ENCODE measurements at places on chromosomes 16 and 17. TPM values are rescaled to one million over a fixed set of nuclear protein-coding genes. Genes with fewer than 3 reads are reported as not detected.

DNA sequence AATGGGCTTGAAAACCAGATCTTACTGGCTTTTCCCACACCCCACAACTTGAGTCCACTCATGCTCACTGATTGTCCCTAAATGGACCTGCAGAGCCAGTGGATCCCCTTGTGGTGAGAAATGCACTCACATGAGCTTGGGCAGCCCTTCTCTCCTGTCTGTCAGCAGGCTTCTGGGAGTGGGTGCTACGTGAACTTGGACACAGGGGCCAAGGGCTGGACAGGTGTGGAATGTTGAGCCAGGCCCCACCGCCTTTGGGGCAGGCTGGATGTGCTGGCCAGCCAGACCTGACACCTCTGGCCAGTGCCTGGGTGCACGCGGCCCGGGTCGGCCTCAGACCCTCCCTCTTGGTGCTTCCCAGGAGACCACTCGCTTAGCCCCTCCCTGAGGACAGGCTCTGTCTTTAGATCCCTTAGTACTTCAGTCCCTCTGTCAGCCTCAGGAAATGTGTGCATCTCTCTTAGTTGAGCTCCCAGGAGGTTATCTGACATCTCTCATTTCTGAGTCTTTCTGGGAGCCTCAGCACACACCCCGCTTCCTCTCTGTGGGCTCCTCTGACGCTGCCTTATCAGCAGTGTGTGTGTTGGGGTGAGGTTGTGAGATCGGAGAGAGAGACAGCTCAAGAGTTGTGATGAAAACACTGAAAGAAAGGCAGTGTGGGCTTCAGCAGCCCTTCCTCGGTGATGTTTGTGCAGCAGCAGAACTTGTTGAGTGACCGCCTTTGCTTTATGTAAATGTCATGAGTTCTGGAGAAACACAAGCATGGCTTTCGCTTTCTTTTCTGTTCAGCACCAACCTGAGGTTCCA is 117.0 kb downstream of the RAB11FIP4 start:
- DNase-seq = peak; percentile 8

- DNase-seq = no peak
Observed at GRCh38 chr16:13856398-13856797, 63.6 kb upstream of the ERCC4 start.

DNA sequence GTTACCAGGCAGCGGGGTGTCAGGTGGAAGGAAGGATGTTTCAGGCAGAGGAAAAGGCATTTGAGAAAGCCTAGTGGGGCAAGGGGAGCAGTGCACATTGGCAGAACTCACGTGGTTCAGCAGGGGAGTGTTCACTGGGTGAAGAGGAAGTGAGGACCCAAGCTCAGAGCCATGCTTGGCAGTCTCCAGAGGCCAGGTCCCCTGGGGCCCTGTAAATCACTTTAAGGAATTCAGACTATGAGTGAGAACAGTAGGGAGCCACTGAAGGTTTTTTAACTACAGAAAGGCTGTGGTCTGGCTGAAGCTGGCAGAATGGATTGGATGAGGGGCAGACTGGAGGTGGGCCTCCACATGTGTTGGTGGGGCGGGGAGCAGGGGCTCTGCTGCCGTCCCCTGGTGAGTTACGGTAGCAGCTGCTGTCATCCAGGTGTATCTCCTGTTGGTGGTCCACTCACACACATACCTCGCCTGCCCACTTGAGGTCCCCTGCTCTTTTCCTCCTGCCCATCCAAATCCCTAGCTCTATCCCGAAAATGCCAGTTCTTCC is 5.1 kb downstream of the CLEC16A start:
- no peak for DNase-seq

DNA sequence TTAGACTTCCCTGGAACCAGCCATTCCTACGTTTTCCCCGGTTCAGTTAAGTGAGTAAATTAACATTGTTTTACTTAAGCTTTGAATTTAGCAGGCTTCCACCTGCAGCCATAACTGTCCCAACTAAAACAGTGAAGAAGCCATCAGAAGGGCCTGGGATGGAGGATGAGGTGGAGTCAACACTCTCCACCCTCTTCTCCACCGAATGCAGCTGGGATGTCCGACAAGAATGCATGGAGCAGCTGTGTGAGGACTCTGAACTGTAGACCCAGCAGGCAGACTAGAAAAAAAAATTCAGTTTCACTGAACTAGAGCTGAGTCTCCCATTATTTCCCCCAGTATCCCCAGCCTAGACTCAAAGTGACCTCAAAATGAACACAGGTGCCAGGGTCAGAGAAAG is 114.8 kb downstream of the C16orf95 start:
- DNase-seq = peak; percentile 30

Gene TRIM72
- total RNA-seq = not detected

Gene TSNAXIP1
- 0.72 TPM for total RNA-seq
